ENCODE measurements at places on chromosomes 4 and X.

DNA sequence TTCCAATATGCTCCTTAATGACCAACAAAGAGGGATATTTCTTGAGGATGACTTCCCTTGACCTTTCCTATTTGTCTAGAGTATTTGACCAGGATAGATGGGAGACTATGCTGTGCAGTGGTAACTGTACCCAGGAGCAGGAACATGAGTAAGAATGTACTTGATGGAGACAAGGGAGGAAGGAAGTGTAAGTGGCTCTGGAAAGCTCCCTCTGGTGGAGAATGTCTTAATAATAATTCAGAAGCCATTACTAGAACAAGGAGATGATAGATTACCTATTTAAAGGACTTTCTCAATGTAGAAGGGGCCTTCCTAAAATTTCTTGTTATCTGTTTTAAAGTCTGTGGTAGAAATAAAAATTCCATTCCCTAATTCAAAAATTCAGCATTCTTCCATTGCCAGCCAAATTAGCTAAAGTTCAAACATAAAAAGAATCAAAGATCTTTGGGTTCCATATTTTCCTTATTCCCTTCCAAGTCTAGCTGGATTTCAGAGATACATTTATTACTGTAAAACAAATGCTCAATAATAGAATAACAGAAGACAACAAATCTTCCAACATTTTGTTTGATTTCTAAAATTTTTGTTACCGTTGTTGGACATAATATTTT, 83.8 kb downstream of the GRID2 start:
- DNase-seq = peak; percentile 2

DNA sequence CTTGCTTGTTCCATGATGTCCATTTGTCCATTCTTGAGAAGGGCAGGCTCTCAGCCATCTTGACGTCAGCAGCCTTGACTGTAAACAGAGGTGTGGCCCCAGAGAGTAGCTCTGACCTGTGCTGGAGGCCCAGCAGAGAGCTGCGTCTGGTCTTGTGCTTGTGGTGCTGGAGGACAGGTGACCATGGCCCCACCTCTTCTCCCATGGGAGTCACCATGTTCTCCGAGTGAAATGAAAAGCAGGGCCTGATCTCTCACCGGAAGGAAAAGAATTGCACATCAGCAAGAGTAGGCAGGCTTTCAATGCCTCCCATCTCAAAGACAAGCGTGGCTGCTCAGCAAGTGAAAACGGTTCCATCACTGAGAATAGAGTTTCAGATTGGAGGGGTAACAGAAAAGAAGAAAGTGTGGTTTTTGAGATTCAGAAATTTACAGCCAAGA, 11.5 kb downstream of the PARM1 start:
- no peak for DNase-seq

DNA sequence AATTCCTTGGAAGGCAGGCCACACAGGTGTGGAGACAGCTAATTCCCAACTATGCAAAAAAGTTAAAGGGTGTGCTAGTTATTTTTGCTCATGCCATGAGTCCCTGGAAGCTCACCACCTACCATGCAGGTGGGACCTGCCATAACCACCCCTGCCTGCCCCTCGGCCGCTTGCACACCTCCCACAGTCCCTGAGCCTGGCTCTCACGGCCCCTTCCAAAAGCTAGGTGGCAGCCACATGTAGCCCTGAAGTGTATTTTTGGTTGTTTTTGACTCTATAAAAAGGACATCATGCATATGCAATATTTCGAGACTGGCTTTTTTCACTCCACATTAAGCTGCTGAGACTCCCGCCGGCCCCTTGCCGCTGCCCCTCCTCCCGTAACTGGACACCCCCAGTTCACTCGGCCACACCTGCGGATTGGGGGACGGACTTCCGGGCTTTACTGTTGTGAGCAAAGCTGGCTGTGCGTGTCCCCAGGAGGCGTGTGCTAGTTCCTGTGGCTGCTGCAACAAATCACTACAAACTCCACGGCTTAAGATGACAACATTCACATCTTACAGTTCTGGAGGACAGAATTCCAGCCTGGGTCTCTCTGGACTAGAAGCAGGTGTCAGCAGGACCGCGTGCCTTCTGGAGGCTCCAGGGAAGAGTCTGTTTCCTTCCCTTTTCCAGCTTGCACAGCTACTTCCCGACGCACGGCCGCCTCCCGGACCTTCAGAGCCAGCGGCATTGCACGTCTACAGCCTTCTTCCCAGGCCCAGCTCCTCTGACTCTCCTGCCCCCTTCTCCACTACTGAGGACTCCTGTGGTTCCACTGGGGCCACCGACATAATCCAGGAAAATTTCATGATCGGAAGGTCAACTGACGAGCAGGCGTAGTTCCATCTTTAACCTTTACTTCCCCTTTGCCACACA, 24.8 kb downstream of the ZFYVE28 start:
- DNase-seq = no peak

DNA sequence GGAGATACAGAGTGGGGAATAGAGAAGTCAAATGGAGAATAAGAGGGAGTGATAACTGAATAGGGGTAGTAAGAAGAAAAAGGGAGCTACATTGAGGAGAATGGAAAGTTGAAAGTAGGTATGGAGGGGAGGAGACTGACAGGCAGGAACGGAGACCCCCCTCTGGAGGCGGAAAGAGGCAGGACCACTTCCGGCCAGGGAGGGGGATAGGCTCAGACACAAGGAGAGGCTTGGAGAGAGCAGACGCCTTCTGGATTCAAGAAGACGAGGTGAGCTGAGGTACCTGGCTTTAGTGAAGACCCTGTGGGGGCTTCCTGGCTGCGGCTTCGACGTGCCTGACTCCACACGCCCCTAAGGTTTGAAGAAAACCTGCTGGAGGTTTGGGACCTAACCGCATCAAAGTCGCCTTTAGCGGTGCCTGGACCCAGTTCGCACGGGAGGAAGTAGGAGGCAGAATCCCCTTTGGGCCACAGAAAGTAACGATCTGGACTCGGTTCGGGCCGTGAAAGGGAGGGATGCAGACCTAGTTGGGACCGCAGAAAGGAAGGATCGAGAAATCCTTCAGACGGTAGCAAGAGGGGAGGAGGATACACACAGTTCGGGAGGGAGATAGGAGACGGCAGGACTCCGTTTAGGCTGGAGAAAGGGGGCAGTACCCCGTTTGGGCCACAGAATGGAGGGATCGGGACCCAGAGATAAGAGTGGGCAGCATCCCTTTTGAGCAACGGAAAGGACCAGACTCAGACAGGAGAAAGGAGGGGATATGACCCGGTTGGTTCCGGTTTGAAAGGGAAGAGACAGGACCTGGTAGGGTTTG, at the start of gene TRO:
TRO (plus strand) TSS at position 215 of the 817 bp plus-strand sequence. CDS start 1,423 bp downstream, outside the sequence.
- no peak for DNase-seq

DNA sequence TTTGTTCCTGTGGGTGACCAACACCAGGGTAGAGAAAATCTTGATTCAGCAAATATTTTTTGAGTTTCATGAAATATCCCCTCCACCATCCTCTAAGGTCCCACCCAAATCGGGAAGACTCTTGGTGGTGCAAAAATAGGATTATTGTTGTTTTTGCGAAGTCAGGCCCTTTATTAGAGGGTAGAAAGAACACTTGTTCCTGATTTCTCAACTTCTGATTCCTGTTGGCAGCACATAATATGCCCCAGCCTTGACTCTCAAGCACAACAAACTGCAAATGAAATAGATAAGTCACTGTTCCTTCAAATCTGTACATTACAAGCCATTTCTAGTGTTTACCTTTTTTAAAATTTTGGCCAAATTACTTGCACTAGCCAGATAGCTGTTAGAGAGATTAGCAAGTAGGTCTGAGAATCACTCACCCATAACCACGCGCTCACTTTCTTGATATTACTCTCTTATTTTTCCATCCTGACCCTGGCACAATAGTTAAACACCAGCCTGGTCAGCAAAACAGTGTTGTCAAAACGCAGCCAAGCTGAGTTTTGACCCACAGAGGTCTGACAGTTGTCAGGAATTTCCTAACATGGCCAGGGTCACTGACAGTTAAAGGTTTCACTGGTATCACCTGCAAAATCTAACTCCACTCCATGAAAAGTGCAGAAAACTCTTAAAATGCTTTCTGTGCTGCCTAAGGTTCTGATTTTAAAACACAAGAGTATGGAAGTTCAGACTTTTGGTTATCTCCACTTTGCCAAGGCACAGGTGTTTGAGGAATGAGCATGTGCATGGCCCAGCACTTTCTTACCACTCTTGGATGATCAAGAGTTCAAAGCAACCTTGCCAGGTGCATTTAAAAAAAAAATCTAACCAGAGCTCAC, 69.8 kb downstream of the RBM47 start:
- no peak for DNase-seq

DNA sequence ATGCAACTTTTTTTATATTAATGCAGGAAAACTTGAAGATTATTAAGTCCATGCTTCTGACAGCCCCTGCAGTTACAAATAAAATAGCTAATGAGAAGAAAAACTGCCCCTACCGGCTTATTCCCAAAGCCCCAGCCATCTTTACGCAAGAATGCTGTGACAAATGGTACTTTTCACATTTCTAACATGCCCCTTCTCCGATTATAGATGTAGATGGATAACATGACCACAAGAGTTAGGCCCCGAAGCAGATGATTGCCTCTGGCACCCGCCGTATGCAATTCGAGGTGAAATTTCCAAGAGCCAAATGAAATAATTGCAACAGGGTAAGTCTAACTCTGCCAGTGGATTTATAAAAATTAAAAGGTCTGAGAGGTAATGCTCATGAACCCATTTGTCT, 319.4 kb upstream of the TAPT1 start:
- DNase-seq = no peak

GRCh38 chr4:11470438-11471045, 41.8 kb upstream of the HS3ST1 start:
- no peak for DNase-seq

DNA sequence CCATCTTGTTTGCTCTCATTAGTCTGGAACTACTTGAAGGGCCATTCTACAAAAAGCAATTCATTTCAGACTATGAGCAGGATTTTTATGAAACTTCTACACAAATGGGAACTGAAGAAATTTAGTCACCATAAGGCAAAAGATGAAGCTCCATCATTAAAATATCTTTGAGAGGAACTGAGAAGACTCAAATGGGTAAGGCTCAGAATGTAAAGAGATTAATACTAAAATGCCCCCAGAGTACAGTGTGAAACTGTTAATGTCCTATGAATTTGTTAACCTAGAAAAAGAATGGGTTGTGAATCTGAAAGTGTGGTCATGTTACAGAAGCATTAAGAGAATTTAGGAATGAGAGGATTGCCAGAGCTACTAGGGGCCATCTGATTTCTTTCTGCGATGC, 77.9 kb upstream of the SLC7A11 start:
- DNase-seq = no peak

GRCh38 chr4:27020603-27021002, 160.0 kb downstream of the STIM2 start:
- no peak for DNase-seq

DNA sequence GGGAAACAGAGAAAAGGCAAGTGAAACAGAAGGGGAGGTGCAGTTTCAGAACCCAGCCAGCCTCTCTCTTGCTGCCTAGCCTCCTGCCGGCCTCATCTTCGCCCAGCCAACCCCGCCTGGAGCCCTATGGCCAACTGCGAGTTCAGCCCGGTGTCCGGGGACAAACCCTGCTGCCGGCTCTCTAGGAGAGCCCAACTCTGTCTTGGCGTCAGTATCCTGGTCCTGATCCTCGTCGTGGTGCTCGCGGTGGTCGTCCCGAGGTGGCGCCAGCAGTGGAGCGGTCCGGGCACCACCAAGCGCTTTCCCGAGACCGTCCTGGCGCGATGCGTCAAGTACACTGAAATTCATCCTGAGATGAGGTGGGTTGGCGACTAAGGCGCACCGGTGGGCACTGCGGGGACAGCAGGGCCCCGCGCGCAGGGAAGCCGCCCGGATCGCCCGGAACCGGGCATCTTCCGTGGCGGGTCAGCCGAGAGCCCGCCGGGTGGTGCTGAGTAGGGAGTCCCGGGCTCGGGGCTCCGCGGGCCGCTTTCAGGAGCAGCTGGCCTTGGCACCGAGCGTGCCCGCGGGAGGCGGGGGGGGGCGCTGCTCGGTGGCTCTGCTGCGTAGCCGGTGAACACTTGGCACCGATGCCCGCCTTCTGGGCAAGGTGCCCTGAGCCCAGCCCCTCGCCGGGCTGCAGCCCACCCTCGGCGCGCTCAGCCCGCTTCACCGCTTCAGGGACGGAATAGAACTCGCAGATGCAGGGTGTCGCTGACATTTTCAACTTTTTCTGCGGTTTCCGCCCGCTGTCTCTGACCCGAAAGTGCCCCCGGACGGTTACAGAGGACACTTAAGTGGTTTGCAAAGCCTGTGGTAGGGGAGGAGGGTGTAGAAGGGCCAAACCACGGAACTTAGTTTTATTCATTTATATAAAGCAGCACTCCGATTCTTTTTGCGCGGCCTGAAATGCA, at the start of gene CD38:
CD38 (plus strand) TSS at position 40 of the 953 bp plus-strand sequence; CDS start at position 127, 87 bp downstream.
- DNase-seq = peak; percentile 28

- no peak for DNase-seq
Observed at GRCh38 chr4:185744488-185744862, 67.5 kb downstream of the SORBS2 start.

DNA sequence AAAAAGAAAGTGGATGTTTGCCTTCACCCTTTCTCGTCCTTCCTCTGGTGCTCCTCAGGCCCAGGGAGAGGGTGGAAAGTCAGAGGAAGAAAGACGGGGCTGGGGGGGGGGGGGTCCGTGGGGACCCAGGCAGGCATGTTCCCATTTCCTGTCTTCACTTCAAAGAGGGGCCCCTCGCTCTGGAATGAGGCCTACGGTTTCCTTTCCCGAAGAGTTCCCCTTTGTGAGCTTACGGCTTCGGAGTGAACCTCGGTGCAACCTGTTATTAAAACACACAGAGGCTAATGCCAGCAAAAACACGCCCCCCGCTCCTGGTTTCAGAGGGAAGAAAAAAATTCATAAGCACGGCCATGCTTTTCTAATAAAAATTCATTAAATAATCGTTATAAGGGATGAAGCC, 40.1 kb downstream of the SHOX start:
- DNase-seq = no peak

DNA sequence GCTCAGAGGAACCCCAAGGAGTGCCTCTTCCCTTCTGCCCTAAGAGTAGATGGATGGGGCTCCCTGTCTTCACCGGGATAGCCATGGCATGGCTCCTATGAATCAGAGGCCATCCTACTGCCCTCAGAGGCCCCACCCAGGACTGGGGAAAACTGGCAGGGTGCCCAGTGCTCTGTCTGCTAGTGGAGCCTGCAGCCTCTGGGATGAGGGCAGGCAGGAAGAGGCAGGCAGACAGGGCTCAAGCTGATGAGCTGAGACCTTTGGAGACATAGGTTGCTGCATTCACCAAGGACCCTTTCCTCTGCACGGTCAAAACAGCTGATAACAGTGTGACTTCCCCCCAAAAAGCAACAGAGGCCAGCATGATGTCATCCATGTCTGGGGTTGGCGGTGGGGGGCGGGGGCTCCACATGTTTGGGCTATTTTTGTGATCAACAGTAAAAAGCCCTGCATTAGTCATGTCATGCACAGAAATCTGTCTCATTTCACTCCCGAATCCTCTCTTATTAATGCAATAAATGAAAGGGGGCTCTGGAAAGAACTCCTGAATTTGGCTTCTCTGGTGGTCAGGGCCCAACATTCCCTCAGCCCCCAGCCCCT, 207.6 kb upstream of the MAMLD1 start:
- peak; percentile 21 for DNase-seq

GRCh38 chrX:153722704-153723350, 1.4 kb downstream of the BCAP31 start:
- no peak for DNase-seq
